ENCODE measurements at places on chromosomes 5 and 9.

GRCh38 chr5:157610990-157611389 is 35.4 kb upstream of the ADAM19 start:
- DNase-seq: no peak

DNA sequence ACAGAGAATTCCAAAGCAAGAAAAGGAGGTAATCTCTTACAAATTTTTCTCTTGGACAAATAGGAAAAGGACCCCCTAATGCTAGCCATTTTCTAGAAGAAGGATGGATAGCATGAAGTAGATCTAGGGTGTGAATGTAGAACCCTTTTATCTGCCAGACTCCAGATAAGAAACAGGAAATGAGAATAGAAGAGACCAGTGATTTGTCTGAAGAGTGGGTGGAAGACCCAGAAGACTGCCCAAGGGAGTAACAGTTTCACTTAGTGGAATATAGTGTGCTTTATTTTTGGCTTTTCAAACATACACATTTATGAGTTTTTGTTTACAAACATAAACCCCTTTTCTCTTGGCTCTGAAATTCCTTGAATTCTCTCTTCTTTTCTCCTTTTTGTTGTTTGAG is 25.0 kb downstream of the ECM2 start:
- DNase-seq: no peak

- DNase-seq: no peak
These were observed 118.1 kb downstream of the ADAMTS2 start for GRCh38 chr5:179227229-179227579.

GRCh38 chr9:19138084-19138483 is 10.8 kb upstream of the PLIN2 start:
- DNase-seq: no peak

- DNase-seq: no peak
These were observed 10.3 kb upstream of the IL3 start for GRCh38 chr5:132050136-132050535.

DNA sequence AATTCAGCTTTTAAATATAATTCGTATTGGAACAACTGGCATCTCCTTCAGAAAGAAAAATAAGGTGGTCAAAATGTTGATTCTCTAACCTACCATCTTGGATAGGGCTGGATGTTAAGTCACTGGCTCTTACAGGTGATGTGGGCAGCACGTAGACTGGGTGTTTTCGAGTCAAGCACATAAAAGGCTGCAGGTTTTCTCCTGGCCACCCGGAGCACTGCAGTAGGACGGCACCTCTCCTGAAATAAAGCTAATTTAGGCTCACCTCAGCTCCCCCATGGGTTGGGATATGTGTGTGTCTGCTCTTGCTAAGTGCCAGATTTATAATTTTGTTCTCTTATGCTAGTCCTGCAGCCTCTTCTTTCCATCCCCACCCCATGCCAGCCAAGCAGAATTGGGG is 80.3 kb downstream of the IQGAP2 start:
- no peak for DNase-seq

- no peak for DNase-seq
These were observed 87.1 kb downstream of the PPP2R2B start for GRCh38 chr5:146791471-146791870.

GRCh38 chr5:27906481-27906880 is 868.1 kb upstream of the CDH9 start:
- DNase-seq: no peak

DNA sequence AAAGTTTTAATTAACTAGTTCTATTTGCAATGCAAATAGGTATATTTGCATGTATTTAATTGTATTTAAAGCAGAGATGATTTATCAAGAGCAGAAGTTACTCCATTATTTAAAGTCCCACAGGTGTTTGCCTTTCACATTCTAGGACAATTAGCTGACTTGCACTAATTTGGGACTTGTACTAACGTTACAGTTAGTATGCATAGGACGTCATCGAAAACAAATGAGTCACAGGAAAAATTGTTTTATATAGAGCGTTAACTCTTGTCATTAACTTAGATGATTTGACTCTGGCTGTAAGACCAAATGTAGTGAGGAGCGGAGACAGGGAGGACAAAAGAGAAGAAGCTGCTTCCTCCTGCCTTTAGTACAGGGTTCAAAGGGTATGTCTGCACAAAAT is 126.1 kb upstream of the IFNE start:
- no peak for DNase-seq

- no peak for DNase-seq
These were observed 28.9 kb downstream of the DCP2 start for GRCh38 chr5:113005454-113005853.

- DNase-seq: no peak
These were observed 54.1 kb upstream of the DAB2 start for GRCh38 chr5:39478863-39479262.

GRCh38 chr5:132067451-132067850 is 6.1 kb upstream of the CSF2 start:
- no peak for DNase-seq

GRCh38 chr5:68747521-68747920 is 346.3 kb upstream of the SLC30A5 start:
- no peak for DNase-seq

DNA sequence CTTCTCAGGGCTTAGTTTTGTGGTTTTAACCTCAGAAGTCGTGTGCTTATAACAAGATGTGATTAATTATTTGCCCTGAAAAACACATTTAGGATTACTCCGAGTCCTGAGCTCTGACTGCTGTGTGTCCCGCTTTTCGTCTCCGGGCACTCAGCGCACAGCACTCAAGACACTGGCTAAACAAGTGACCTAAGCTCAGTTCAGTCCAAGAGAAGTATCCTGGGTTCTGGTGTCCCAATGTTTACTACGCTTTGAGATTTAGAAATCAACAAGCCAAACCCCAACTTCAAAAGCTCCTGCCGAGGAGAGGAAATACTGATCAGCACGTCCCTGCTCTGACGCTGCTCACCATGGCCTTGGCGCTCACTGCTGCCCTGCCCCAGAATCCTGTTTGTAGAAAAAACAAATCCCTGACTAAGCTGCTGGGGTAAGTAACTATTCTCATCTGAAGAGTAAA is 53.2 kb downstream of the IPPK start:
- DNase-seq: no peak

GRCh38 chr5:81506378-81506777 is 112.4 kb upstream of the ACOT12 start:
- no peak for DNase-seq

DNA sequence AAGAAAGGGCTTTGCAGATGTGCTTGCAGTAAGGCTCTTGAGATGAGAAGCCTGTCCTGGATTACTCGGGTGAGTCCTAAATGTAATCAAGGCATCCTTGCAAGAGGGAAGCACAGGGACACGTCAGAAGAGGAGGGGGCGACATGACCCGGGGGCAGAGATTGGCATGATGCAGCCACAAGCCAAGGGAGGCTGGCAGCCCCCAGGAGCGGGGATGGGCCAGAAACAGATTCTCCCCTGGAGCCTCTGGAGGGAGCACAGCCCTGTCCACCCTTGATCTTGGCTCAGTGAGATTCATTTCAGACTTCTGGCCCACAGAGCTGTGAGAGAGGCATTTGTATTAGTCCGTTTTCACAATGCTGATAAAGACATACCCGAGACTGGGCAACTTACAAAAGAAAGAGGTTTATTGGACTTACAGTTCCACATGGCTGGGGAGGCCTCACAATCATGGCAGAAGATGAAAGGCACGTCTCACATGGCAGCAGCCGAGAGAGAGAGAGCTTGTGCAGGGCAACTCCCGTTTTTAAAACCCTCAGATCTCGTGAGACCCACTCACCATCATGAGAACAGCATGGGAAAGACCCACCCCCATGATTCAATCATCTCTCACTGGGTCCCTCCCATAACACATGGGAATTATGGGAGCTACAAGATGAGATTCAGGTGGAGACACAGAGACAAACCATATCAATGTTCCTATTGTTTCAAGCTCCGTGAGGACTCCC is 76.1 kb downstream of the ADAMTS2 start:
- DNase-seq: no peak

GRCh38 chr5:130532786-130533185 is 628.5 kb downstream of the CHSY3 start:
- no peak for DNase-seq

GRCh38 chr5:119483155-119483554 is 30.9 kb downstream of the HSD17B4 start:
- no peak for DNase-seq

GRCh38 chr9:117678871-117679270 is 25.3 kb upstream of the TLR4 start:
- no peak for DNase-seq

- no peak for DNase-seq
These were observed 33.0 kb upstream of the PWWP2A start for GRCh38 chr5:160152287-160152686.

DNA sequence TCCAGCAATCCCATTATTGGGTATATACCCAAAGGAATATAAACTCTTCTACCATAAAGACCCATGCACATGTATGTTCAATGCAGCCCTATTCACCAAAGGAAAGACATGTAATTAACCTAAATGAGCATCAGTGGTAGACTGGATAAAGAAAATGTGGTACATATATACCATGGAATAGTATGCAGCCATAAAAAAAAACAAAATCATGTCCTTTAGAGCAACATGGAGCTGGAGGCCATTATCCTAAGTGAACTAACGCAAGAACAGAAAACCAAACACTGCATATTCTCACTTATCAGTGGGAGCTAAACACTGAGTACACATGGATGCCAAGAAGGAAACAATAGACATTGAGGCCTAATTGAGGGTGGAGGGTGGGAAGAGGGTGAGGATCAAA is 27.8 kb downstream of the DTWD2 start:
- DNase-seq: no peak

GRCh38 chr5:117652036-117652957 is 1077.7 kb upstream of the SEMA6A start:
- no peak for DNase-seq

DNA sequence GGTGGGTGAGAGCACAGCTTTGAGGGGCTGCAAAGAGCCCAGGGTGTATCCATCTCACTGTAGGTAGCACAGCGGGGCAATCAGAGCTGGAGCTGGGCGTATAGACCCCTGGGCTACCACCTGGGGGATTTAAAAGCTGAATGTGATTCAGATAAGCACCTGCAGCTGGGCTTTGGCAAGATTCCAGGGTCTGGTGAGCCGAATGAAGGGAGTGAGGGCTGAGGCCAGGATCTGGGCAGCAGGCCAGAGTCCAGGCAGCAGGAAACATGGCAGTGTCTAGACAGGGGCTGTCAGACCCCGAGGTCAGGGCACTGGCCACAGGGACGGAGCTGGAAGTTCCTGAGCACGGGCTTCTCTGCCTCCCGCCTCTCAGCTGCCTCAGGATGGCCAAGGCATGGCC is 8.7 kb downstream of the ASS1 start:
- DNase-seq: no peak

DNA sequence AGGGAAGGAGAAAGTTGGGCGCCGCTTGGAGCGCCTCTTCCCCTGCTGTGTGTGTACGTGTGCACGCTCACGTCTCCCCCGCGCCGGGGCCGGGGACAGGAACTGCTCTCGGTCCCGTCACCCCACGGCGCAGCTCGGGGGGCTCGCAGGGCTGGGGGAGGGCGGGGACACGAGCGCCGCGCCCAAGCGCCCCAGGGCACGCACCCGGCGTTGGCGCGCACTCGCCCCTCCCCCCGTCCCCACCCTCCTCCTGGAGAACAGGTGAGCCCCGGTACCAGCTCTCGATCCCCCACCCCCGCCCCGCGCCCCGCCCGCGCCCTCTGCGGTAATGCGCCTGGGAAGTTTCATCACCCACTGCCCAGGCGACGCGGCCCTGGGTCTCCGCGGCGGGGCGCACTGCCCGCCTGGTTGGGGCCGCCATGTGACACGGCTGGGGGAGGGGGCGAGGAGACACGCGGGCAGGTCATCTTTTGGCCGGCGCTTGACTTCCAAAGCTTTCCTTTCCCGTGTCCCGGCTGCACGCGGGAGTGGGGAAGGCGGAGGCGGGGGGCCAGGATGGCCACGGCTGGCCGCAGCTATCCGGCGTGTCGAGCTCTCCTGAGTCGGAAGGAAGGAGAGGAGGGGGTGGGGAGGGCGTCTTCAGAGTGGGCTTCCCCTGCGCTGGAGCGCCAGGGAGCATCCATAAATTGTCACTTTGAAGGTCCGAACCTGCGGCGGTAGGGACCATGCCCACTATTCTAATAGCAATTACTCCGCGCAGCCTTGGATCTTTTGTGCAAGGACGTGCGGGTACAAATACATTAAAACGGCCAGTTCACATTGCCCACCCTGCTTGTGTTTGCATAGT is 1.5 kb upstream of the STC2 start:
- no peak for DNase-seq

DNA sequence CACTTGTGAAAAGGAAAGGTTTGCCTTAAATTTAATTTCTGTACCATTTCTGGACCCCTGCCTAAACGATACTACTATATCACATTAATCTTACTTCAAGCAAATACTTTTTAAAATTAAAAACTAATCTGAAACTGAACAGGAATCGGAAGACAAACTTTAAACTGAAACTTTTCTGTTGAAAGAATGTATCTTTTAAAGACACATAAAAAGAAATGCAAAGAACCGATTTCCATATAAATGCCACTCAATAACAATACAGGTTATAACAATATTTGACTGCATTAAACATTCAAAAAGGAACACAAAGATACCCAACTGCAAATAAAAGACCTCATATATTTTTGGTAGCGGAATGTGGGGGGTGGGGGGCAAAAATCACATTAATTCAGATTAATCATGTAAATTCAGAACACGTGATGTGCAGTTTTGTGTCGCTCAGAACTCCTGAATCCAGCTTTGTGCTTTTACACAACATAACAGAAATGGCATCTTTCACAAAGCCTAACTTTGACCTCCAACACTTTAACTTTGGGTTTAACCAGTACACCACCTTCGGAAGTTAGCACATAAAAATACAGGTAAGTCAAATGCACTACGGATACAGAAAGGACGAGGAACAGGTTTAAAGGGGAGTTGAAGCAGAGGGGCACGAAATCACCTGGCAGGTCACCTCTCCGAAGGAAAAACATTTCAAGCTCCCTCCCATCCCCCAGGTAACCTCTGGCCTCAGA is 925 bp downstream of the LIFR start:
- no peak for DNase-seq

DNA sequence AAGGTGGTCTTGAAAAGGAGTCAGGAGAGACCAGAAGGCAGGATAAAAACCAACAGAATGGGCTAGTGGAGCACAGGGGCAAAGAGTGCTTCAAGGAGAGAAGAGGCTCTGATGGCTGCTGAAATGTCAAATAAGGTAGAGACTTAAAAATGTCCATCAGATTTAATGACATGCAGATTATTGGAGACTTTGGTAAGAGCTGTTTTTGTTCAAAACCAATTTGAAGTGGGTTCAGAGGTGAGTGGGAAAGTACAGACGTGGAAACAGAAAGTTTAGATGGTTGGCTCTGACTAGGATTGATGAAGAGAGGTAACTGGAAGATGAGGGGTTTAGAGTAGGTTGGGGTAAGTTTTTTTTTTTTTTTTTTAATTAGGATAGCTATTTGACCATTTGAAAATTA is 14.1 kb downstream of the SLC25A46 start:
- no peak for DNase-seq

GRCh38 chr9:29322240-29322639 is 1749.0 kb upstream of the C9orf72 start:
- no peak for DNase-seq

GRCh38 chr5:92553326-92553725 is 1027.7 kb downstream of the NR2F1-AS1 start:
- no peak for DNase-seq

GRCh38 chr5:126801992-126802294 is 25.0 kb downstream of the LMNB1 start:
- DNase-seq: no peak

- DNase-seq: no peak
These were observed 28.8 kb downstream of the C5 start for GRCh38 chr9:121021301-121021700.
